ENCODE measurements at places on chromosomes 11 and 22.

DNA sequence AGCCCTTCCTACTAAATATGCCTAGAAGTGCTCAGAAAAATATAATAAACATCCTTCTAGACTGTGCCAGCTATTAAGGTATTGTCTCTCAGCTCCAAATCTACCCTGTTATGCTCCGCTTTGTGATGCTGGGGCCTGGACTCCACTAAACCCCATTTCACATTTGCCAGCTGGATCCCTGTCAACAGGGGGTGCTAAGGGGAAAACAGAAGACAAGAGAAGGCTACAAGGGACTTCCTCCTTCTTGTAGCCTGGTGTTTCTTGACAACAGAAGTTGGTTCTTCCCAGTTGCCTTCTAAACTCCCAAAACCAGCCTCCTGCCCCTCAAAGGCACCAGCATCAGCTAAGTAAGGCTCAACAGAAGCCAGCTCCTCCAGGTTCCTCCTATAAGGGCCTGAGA, 5.2 kb downstream of the NUMA1 start:
- DNase-seq: no peak

- no peak for DNase-seq
Measured at GRCh38 chr22:20235389-20235991, 32.6 kb downstream of the RTN4R start.

DNA sequence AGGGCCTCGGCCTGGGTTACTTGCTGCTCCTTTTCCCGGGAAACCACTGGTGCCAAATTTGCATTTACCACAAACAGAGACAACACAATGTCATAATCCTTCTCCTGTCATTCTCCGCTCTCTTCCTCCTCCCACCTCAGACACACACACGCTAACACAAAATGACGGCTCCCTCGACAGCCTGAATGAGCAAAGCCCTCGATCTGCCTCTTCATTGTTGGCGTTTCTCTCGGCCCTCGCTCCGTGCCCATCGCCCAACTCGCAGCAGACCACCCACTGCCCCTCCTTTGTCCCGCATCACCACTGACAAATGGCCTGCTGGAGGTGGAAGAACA, 12.5 kb upstream of the TCF20 start:
- no peak for DNase-seq

DNA sequence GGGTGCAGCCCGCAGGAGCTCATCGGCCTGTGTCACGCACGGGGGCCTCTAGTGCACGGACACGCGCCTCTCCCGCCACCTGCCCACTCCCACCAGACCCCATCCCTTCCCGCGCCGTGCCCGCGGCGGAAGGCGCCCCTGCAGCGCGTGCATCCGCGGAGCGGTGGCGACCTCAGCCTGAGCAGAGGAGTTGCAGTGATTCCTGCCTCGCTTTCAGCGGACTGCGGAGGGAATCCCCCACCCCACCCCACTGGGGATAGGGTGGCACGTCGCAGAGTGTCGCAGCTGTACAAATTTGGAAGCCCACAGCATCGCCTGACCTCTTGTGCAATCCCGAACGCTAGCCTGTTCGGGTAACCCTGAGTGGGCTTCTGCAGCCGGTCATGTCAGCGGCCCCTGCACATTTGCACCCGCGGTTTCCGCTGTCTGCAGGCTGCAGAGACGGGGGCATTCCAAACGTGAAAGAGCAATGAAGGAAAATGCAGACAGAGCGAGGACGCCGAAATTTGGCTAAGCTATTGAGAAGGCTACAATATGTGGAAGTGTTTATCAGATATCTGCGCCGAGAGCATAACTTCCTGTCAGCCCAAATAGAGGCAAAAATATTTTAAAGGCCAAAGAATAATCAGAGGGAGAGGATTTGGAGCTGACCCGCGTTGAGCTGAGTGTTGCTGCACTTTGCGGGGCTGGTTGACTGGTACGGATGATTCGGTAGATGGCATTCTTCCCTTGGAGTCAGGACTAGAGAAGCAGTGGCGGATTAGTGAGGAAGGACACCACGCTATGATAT, 617 bp upstream of the ARHGAP20 start:
- no peak for DNase-seq

DNA sequence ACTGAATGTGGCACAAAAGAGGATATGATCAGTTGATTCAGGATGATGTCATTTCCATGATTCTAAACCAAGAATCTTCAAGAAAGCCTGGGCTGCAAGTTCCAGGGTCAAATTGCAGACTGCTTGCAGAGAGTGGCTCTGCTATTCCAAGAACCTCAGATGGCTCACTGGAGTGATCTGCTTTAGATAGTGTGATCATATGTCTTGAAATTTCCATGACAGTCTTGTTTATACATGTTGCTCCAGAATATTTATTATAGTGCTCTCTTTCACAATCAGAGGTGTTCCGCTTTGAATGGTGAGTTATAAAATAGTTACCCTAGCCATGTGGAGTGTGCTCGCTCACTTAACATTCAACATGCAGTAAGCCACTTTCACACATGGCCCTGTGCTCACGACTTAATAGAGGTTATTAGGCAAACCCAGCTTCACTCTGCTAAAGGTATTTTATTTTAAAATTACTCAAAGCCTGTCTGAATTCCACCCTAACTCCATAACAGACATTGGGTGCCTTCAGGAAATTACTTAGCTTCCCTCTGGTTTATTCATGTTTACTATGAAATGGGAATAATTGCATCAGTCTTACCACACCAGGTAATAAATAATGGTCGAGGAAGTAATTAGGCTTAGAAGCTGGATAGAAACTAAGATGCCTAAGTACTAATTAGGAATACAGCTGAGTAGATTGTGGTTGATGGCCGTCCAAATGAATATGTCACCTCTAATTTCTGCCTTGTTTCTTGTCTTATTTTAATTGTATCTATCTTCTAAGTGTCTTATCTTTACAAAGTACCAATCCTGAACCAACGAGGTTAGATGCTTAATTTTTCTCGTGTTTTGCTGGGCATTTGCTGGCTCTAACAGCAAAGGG, 187.9 kb downstream of the ETS1 start:
- DNase-seq: no peak

- DNase-seq: no peak
Measured at GRCh38 chr11:47616726-47617416, 22.7 kb upstream of the C1QTNF4 start.

DNA sequence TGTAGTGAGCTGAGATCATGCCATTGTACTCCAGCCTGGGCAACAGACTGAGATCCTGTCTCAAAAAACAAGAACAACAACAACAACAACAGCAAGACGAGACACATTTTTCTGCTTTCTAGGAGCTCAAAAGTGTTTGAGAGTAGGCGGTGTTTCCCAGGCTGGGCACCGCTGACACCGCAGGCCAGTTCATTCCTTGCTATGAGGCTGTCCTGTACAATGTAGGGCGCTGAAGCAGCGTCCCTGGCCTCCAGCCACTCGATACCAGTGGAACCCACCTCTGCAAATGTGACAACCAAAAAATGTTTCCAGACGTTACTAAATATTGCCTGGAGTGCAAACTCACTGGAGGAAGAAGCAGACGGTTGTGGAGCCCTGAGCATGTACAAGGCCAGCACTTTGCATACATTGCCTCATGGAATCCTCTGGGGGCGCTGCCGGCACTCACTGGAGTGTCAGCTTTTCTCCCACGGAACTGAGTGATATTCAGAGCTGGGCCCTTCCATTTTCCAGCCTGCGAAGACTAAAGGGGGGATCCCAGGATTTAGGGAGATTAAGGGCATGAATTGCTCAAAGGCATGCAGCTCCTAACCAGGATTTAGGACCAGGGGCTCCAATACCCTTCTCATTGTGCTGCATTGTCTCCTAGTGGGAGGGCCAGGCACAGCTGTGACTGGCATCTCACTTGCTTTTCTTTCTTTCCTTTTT, 5.8 kb upstream of the MIEF1 start:
- no peak for DNase-seq

DNA sequence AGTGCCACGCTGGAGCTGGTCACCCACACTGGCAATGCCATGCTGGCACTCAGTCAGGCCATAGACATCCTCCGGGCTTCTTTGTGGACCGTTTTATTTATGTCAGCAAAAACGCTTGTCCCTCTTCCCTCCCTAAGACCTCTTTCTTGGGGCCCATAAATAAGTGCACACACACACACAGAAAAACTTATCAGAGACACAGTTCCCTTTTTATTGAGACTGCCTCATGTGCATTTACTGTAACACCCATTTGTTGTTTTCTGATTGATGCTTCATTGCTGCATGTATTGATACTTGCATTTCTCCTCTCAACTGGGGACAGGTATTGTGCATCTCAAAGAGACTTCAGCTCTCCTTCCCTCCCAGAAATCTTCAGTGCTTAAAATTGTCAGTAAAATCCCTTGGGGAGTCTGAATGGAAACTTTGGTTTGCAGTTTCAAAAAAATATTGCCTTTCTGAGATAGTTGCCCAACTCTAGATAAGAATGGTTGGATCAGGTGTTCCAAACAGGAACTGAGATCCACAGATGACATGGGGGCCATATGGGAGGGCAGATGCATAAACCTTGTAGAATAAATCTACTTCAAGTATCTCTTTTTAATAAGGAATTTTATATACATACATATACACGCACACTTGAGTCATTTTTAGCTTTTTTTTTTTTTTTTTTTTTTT, 50.9 kb downstream of the PPP2R1B start:
- DNase-seq: no peak

GRCh38 chr11:64090806-64091516, 55.2 kb downstream of the FLRT1 start:
- DNase-seq: no peak

GRCh38 chr11:114559425-114560310, at the start of gene NXPE1:
TSS of gene NXPE1 (minus strand) at chr11:114559881. CDS start at chr11:114551201, 8,680 bp downstream.
- DNase-seq: no peak

DNA sequence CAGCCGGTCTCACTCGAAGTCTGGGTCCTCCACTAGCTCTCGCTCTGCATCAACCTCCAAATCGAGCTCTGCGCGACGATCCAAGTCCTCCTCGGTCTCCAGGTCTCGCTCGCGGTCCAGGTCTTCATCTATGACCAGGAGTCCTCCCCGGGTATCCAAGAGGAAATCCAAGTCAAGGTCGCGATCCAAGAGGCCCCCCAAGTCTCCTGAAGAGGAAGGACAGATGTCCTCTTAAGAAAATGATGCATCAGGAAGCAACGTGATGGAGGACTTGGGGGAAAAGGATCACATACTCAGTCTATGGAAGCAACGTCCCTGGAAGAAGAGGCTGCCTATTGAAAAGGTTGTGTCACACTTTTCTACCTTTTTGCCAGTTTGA, 1.1 kb downstream of the SRSF8 start:
- DNase-seq: no peak
